ENCODE measurements at places on chromosomes 16 and 17.
A peak's percentile ranks its signal among the peaks of the same experiment; 100 is the strongest.

DNA sequence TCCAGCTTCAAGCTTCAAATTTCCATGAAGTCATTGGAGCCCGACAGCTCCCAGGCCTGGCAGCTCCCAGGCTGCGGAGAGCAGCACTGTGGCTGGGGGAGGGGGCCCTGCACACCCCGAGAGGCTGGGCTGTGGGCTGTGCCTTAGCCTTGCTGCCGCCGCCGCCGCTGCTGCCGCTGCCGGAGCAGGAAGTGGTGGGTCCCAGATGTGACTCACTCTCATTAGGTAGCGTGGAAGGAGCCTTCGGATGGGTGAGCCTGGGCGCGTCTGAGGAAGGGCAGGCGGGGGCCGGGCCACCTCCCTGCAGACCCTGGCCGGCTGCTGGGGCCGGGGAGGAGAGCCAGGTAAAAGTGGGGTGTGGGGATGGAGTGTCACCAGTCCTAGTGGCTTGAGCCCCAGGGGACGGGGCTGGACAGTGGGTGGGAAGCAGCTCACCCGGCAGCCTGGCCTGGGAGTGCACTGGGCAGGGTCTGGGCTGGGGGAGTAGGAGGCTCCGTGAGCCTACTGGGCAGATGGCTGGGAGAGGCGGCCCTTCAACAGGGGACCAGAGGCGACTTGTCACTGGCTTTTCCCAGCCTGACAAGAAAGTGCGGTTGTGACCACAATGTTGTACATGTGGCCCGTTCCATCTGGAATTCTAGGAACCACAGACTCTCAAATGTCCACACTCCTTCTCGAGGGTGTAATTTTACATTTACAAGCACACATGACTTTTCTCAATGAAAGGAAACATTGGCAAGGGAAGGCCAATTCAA lies at the start of gene ADCY7:
ADCY7 (plus strand) TSS at position 215 of the 755 bp plus-strand sequence. CDS start 21,629 bp downstream, outside the sequence.
- DNase-seq, result no peak

GRCh38 chr17:15744885-15745284 lies 12.8 kb downstream of the TBC1D26 start:
- peak; percentile 41 for DNase-seq

DNA sequence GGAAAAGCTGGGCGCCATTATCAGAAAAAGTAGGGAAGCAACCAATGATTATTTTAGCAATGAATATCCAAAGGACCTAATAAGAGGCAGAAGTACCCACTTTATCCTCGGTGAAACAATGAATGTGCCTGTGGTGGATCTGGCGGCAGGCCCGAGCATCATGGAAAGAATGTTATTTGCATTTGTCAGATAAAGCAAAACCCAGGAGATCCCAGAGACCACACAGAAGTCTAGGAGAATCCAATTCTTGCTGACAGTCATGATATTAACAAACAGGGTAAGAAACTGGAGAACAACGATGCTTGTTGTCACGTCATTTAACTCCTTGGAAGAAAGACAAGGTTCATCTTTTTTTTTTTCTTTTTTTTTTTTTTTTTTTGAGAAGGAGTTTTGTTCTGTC lies 12.0 kb upstream of the TNRC6A start:
- DNase-seq, result no peak

- no peak for DNase-seq
These were observed 32.1 kb downstream of the NKD1 start for GRCh38 chr16:50580180-50580798.

DNA sequence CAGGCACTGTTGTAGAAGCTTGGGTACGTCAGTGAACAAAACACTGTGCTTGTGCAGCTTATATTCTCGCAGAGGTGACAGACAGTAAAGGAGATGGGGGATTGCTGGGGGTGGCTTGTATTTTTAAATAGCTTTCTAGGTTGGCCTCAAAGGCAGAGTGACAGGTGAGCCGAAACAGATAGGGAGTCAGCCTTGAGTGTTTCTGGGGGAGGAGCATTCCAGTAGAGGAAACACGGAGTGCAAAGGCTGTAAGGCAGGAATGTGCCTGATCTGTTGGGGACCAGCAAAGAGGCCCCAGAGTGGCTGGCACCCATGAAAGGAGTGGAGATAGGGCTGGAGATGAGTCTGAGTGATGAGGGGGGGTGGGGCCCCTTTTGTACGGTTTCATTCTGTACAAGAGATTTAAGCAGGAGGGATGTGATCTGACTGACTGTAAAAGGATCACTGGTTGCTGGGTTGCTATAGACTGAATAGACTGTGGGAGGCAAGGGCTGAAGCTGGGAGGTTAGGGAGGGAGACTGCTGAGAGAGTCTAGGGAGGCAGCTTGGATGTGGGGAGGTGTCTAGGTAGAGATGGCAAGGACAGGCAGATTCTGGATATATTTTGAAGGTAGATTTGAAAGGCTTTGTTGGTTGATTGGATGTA lies 15.2 kb downstream of the NUP93 start:
- DNase-seq, result no peak

DNA sequence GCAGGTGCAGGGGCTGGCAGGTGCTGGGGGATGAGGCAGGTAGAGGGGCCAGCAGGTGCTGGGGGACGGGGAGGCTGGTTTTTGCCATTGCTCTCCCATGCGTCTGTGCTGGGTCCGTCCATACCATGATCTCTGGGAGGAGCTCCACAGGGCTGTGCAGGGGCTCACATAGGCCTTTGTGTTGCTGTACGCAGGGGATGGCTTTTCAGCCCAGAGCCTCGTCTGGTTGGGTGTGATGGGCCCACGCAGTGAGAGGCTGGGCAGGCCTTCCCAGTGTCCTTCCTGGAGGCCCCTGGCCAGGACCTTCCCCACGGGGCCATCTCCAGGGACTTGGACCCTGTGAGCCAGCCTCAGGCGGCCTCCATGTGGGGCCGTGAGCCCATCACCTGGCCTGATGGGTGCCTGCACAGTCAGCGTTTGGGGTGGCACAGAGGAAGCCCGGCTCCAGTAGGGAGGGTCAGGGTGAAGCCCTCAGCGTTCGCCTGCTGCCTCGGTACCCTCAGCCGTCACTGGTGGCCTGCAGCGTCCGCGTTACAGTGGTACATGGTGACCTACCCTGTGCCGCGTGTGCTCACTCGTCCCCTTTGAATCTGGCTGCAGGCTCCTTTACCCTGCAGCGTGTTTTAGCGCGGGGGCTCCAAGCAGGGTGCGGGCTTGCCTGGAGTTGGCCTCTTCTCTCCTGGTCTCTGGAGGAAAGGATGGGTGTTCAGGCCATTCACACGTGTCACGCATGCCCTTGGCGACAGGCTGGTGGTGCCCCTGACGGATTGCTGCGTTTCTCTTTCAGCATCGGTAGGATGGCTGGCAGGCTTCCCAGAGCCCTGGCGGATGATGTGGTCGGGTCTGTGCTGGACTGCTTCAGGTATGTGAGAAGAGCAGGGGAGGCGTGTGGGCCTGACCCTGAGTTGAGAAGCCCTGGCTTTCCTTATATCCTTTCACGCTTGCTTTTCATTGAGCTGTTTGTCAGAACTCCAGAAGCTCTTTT lies 30.6 kb downstream of the ZNF750 start:
- DNase-seq, result no peak

DNA sequence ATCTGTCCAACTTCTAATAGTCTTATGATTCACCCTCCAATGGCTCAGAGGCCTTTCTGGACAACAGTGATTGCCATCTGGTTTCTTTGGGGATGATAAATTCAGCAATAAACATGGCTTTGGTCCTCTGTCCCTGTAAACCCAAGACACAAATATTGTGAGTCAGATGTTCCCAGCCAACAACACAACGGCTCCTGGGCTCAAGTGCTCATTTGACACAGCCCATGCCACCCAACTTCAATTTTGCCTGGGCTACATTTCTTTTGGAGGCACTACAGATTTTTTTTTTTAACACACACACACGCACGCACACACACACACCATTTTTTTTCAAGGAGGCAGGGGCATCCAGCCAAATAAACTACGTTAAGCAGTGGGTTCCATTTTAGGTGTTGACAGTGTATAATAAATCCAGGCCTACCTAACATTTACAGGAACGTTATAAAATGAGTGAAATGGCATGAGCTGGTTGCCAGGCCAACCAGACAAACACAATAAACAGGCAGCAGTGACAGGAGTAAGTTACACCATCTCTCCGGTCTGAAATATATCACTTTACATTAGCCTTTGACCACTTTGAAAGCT lies 939.9 kb upstream of the SOX9 start:
- peak; percentile 37 for DNase-seq

- DNase-seq, result no peak
These were observed 12.7 kb downstream of the CDC27 start for GRCh38 chr17:47176389-47176826.

- DNase-seq, result no peak
These were observed 55.6 kb upstream of the GCSH start for GRCh38 chr16:81151648-81152310.

DNA sequence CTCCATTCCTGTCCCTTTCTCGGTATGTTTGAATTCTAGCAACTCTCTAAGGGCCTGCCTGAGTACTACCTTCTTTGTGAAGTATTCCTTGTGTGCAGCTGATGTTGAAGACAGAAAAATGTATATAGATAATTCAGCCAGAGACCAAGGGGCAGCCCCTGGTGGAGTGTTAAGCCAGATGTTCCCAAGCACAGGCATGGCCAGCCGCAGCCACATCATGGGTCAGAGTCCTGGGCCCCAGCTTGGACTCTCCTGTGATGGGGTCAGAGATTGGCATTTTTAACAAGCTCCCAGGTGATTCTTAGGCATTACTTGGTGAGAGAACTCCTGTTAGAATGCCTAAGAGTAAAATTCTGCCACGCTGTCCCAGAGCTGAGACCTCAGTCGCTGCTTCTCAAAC lies 100.8 kb downstream of the IRF8 start:
- DNase-seq, result no peak

DNA sequence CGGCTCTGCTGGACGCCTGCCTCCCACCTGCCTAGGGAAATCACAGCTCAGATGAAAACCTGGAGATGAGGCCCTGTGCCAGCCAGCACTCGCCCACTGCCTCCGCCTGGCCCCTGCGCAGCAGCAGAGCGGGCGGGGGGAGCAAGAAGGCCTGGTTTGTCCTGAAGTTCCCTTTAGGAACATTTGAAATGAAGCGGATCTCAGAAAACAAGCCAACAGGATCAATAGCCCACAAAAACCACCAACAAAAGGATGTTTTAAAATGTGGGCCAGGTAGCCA lies 48.0 kb downstream of the RBFOX3 start:
- DNase-seq, result no peak

GRCh38 chr17:16013943-16014407 lies 14.4 kb downstream of the TTC19 start:
- DNase-seq, result no peak

DNA sequence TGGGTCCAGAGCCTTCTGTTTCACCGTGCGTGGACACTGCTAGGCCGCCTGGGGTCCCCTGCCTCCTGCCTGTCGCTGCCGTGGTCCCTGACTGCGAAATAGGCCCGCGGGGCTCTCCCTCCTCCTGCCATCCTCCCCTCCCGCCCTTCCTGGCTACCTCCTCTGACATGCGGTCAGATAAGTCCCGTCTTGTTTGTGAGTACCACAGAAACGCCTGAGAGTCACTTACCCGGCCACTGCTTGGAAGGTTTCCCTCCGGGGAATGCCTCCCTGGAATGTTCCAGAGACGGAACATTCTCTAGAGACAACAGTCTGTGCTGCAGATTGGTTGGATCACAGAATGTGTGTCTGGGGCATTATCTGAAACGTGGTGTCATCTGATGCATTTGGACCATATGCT lies 22.7 kb downstream of the CIBAR2 start:
- DNase-seq, result no peak

- peak; percentile 99 for DNase-seq
These were observed 100.7 kb downstream of the MGAT5B start for GRCh38 chr17:76968707-76969597.

GRCh38 chr17:40938981-40939380 lies 1.5 kb upstream of the KRT23 start:
- no peak for DNase-seq

DNA sequence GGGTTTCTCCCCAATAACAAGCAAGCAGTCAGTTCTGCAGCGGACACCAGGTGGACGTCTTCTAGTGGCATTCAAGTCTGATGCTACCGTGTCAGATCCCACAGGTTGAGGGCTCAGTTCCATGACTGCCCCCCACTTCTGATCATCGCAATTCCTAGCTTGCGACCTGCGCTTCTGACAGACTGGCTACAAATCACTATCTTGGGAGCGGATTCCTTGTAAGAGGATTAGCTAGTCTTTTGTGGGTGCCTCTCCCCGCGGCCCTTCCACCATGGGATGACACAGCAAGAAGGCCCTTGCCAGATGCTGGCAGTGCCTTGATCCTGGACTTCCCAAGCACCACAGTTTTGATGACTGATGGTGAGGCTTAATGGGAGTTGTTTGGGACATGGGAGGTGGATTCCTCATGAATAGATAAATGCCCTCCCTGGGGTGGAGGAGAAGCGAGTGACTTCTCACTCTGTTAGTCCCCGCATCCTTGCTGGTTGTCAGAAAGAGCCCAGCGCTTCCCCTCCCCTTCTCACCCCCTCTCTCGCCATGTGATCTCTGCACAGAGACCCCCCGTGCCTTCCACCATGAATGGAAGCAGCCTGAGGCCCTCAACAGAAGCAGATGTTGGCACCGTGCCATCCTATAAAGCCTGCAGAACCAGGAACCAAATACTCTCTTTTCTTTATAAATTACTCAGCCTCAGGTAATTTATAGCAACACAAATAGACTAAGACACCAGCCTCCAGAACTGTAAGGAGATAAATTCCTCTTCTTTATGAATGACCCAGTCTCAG lies 19.1 kb downstream of the CDIP1 start:
- no peak for DNase-seq

DNA sequence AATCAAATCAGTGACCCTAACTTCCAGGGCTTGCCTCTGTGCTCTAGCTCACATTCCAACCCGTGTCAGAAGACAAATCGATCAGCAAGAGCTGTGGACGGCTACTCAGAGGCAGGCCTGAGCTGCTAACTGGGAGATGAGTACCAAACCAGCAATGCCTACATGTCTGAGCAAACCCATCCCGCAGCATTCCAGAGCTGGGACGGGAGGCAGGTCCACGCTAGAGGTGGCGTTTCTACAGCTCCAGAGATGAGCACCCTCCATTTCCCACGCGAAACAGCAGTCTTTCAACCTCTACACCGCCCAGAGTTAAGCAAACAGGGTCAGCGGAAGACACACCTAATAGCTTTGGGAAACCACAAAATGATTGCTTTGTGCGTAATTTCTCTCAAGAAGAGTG lies 6.5 kb downstream of the NXN start:
- DNase-seq, result no peak

GRCh38 chr17:77472468-77473310 lies 331.9 kb downstream of the SEC14L1 start:
- DNase-seq, result no peak

GRCh38 chr16:68762996-68763756 lies 26.1 kb downstream of the CDH1 start:
- DNase-seq, result no peak
